ENCODE measurements at places on chromosomes 1 and 21.

- DNase-seq: no peak
Observed at GRCh38 chr21:34017039-34017961, 56.1 kb upstream of the MRPS6 start.

GRCh38 chr21:38544661-38545060, 46.4 kb upstream of the ERG start:
- DNase-seq: no peak

GRCh38 chr1:208054911-208055379, 144.0 kb upstream of the CD34 start:
- no peak for DNase-seq

- DNase-seq: no peak
Observed at GRCh38 chr1:190176776-190177175, 300.9 kb downstream of the BRINP3 start.

DNA sequence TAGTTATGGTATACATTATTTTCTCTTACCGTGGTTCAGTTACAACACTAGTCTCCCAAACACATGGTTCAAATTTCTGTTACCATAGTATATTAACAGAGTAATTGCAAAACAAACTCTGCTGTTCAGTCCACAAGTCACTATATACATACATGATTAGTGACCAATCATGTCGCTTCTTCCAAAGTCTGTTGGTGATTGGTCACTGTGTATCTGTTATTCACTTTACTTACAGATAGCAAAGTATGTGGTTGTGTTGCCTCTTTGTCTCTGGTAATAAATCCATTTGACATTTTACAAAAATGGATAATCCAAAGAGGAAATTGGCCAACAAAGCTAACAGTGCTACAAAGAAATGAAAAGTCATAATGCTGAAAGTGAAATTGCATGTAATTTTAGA, 107.2 kb downstream of the RABGAP1L start:
- no peak for DNase-seq

- DNase-seq: no peak
Observed at GRCh38 chr1:200410566-200410878, 686 bp upstream of the ZNF281 start.
